Esophagus mucosa (tissue), 1 donor: ENCODE measurements at places on chromosomes 3 and 15.

GRCh38 chr3:95810462-95810861 lies 1003.9 kb upstream of the EPHA6 start:
- no peak for ATAC-seq

DNA sequence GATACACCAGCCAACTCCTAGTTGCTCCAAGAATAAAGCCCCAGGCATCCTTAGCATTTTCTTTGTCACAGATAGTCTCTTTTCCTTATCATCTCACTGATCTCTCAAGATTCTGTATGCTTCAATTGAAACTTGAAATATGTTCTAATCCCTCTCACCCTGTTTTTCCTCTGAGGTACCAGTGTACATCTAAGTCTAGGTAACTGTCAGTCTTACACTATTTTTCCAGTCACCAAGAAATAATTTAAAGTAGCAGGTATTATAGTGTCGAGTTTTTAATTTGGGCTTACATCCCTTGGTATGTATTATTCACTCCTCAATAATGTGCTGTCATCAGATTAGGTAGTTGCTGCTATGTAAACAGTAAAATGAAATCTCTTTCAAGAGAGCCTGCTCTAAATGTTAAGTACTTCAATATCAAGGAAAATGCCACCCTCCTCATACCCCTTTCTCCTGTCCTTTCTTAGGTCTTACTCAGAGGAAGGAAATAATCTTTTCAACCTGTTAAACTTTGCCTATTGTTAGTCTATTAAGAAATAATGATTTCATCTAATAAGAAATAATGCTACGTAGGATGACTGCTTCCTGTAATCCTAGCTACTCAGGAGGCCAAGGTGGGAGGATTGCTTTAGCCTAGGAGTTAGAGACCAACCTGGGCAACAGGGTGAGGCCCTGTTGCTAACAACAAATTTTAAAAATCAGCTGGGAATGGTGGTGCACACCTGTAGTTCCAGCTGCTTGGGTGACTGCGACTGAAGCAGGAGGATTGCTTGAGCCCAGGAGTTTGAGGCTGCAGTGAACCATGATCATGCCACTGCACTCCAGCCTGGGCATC lies 39.8 kb downstream of the TSC22D2 start:
- no peak for ATAC-seq

- peak; percentile 56 for ATAC-seq
Observed at GRCh38 chr15:31102374-31103342, 1.1 kb upstream of the TRPM1 start.

GRCh38 chr15:40958146-40958545 lies 4.9 kb downstream of the CHAC1 start:
- ATAC-seq, result no peak

- peak; percentile 10 for ATAC-seq
Observed at GRCh38 chr3:10180289-10180688, 15.6 kb downstream of the IRAK2 start.

DNA sequence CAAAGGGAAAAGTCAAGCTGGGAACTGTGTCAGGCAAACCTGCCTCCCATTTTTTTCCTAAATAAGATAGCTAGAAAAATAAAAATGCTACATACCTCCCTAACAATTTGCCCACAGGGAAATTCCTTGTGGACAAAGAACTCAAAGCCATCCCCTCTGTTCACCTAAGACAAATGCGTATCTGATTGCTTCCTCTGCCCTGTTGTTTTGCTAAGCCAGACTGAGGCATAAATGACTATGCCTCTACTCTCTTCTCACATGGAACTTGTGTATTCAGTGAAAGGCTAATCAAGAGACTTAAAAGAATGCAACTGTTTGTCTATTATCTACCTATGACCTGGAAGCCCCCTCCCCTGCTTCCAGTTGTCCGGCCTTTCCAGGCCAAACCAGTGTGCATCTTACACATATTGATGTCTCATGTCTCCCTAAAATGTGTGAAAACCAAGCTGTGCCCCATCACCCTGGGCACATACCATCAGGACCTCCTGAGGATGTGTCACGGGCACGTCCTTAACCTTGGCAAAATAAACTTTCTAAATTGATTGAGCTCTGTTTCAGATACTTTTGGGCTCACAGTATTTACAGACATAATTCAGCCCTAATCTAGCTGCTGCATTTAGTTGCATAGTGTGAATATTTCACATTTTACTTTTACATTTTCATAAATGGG lies 15.8 kb downstream of the CHD2 start:
- ATAC-seq, result no peak

GRCh38 chr3:58184309-58184981 lies 26.3 kb downstream of the DNASE1L3 start:
- no peak for ATAC-seq

DNA sequence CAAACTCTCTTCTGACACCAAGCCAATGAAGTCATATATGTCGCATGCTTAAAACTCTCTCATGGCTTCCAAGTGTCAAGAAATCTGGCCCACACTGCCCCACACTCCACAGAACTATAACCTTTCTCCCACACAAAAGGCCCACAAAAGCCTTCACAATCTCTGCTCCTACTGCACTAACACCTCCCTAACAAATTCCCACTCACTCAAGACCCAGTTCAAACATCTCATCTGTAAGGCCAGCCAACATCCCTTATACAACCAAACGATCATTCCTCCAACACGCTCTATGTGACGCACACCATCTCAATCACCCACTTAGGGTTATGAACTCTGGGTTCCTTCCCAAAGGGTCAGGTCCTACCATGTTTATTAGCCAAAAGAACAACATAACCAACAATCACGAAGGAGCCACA lies 13.5 kb downstream of the TBC1D2B start:
- no peak for ATAC-seq

DNA sequence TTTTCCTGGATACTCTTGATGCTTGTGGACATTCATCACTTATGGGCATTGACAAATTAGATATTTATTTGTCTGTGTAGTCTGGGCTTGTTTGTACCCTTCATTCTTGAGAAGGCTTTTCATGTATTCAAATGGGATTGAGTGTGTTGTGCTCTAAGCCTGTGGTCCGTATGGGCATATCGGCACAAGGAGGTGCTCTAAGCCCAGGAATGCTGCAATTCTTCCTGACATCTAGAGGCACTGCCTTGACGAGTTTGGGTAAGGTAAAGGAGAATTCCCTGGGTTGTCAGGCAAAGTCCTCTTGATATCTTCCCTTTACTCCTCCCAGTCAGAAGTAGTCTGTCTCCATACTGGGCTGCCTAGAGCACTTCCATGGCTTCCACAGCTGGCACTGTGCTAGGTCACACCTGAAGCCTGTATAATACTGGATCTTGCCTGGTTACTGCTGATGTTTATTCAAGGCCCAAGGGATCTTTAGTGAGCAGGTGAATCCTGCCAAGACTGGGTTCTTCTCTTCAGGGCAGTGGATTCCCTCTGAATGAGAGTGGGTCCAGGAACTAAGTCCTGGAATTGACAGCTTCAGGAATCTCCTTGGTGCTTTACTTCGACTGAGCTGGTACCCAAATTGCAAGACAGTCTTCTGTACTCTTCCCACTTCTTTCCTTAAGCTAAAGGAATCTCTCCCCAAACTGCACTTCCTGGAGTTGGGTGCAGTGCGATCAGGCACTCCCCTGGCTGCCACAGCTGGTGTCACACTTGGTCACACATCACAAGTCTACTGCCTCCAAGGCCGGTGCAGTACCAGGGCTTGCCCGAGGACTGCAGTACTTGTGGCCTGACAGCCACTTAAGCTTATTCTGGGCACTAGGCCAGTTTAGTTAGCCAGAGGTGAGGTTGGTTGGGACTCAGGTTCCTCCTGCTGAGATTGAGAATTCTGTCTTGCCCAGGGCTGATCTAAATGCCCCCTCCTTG lies 46.0 kb downstream of the GALK2 start:
- peak; percentile 94 for ATAC-seq

GRCh38 chr15:51760805-51761204 lies 9.4 kb downstream of the TMOD2 start:
- ATAC-seq, result no peak

- no peak for ATAC-seq
Observed at GRCh38 chr3:14170531-14171159, 7.8 kb downstream of the XPC start.

DNA sequence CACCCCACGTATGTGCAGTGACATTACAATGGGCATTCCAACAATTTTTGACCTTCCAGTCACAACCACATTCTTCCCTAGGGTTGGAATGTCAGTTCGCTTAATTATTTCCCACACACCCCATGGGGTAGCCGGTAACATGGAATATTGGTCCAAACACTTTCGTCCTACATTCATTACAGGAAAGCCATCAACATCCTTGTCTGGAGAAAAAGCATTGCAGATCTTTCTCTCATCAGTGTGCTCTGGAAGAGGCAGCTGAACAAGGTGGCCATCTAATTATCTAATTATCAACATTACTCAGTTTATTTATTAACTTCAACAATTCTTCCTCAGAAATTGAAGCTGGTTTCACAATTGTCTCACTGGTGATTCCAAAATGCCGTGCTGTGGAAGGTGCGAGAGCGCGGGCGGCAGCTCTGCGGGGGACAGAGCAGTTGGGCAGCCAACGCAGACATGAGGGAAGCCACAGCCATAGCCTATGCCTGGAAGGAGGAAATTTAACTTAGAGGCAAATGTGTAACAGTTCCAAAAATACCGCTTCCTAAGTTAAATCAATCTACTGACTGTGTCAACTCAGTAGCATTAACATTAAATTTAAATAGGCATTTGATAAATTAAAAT lies 1158.9 kb upstream of the EPHA6 start:
- no peak for ATAC-seq

DNA sequence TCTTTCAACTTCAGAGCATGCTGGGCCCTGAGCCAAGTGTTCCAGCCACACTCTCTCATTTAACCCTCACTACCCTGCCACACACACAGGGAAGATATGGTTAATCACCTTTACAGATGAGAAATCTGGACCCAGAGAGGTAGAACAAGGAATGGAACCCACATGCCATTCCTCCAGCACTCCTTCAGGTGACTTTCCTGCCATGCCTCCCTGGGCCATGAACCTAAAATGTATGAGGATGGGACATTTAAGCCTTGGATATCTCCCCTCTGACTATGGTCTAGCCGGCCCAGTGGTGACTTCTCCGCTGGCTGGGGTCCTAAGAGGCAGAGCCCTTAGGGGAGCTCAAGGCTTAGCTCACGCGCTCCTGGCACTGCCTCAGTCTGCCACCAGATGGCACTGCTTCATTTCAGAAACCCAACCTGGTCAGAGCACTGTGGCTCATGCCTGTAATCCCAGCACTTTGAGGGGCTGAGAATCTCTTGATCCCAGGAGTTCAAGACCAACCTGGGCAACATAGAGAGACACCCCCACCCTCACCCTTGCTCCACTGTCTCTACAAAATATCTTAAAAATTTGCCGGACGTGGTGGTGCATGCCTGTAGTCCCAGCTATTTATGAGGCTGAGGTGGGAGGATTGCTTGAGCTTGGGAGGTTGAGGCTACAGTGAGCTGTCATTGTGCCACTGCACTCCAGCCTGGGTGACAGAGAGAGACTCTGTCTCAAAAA lies 2.2 kb upstream of the DCAF1 start:
- no peak for ATAC-seq

DNA sequence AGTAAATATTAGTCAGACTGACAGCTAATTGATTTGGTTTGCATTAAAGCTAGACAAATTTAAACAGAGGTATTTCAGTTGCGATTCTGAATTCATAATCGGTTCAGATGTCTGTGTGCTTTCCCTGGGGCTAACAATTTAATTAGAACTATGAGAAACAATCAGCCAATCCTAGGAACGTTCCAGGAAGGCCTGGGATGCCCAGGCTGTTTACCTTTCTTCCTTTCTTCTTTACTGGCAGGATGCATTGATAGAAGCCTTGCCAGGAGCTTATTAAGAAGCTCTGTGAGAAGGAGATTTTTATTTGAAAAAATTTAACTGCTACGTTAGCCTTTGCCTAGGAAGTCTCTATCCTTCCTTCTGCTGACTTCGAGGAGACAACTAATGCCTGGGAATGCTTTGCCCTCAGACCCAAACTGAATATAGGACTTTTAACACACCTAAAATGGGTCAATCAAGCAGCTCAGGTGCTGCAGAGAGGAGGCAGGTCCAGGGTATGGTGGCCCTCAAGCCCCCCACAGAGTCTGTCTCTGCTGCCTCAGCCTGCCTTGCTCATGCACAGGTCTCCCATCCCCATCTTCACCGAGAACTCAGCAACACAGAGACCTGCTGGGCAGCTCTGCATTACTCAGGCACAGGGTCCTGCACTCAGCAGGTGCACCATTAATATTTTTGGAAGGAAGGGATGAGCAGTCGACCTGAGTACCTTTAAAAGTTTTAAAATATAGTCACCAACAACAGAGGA lies 48.5 kb downstream of the PCSK6 start:
- ATAC-seq, result no peak

DNA sequence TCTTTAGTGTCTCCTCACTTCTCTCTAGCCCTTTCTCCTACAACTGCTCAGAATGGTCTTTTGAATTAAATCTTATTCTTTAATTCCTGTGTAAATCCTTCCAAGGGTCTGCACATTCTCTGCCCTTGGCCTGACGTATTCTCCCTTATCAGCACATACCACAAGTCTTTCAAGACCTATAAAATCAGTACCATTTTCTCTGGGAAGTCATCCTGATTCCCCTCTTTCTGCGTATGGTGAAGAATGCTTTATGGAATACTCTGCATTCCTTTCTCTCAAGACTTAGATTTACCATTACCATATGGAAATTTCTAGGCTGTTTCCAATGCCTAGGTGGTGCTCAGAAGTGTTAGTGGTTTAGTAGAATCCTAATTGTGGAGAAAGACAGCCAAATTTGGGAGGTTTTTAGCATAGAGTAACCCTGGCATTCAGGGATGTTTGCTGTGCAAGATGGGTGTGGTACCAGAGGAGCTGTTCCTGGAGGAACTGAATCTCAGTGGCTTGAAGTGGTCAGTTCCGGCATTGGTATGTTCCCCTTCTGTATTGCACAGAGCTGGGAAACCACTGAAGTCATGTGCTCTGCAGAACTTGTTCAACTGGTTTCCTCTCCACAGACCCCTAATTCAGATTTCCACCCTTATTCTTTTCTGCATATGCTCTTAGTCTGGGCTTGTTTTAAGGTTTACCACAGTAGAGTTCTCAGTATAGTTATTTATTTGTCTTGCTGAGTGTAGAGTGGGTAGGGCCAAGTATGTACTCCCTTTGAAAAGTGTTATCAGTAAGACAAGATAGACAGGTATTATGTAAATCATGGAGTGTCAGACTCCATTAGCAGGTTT lies 24.5 kb downstream of the IQGAP1 start:
- peak; percentile 92 for ATAC-seq

- ATAC-seq, result no peak
Observed at GRCh38 chr3:13705702-13706280, 156.9 kb downstream of the FBLN2 start.

- no peak for ATAC-seq
Observed at GRCh38 chr3:174951034-174951433, 91.9 kb downstream of the NAALADL2 start.

DNA sequence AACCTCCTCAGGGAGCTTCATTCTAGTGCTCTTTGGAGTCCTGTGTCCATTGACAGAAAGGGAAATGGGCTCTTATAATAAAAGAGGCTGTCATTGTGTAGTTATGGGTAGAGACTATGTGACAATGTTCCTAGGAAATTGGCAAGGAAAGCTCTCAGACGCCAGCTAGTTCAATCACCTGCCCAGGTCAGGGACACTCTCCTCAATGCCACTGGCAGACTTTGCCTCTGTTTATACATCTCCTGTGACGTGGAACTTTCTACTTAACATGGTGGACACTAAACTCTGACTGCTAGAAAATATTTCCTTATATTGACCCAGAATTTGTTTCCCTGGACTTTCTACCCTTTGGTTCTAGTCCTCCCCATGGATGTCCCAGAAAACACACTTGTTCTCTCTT lies 2.8 kb downstream of the EFCAB12 start:
- no peak for ATAC-seq
